ENCODE measurements at places on chromosomes 1 and 21.
A peak's percentile ranks its signal among the peaks of the same experiment; 100 is the strongest.

DNA sequence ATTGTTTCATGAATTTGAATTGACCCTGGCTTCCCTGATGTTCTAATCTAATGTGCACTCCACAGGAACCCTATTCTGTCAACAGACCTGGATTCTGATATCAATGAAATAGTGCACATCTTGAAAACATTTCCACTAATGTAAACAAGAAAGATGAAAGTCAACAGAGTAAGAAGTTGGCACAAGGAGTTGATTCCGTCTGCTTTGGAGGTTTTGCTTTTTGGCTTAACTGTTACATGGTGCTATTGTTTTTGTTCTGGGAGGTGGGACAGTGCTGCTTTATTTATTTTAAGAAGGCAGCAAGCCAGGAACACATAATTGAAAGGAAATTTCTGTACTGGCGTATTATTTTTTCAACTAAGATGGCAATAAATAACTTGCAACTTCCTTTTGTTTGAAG is 73.3 kb downstream of the LEPR start:
- DNase-seq: no peak

DNA sequence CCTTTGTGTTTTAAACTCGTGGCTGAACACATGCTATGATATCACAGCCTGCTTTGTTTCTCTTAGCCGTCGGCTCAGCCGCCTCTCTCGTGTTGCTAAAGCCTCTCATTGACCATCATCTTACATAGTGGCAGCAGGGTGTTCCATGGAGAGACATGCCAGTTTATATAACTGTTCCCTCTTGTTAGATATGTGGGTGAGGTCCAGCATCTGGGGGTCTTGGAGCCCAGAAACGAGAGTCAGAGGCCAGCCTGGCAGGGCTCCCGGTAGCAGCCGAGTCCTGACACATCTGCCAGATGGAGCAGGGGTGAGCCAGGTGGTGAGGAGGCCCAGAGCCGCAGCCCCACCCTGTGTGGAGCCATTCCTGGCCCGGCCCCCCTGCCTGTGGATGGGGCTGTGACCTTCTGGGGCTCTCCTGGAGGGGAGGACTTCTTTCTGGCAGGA is 11.9 kb downstream of the PODN start:
- DNase-seq: no peak

DNA sequence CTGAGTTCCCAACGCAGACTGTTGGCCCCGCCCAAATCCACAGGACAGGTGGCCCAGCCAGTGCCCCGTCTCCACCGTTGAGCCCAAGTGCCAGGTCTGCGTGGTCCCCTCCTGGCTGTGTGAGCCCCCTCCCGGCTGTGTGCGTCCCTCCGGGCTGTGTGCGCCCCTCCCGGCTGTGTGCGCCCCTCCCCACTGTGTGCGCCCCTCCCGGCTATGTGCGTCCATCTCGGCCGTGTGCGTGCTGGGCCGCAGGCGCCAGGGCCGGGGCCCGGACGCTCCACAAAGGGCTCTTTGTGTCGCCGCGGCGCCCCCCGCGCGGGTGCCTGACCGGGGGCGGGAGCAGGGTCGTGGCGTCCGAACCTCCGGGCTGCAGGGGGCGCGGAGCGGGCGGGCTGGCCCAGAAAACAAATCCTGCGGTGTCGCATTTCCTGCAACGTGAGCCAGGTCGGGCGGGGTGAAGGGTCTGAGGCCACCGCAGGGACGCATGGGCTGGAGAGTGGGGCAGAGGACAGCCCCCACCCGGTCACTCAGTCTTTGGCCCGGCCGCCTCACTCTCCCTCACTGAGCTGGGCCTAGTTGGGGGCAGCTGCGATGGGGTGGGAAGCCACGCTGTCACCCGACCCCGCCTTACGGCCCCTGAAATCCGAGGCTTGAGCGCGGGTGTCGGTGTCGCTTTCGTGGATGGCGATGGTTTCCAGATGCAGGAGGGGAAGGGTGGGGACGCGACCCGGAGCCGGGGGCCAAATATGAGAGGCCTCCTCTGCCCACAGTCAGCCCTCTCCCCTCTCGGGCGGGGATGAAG is 18.8 kb downstream of the TNFRSF25 start:
- DNase-seq: no peak

DNA sequence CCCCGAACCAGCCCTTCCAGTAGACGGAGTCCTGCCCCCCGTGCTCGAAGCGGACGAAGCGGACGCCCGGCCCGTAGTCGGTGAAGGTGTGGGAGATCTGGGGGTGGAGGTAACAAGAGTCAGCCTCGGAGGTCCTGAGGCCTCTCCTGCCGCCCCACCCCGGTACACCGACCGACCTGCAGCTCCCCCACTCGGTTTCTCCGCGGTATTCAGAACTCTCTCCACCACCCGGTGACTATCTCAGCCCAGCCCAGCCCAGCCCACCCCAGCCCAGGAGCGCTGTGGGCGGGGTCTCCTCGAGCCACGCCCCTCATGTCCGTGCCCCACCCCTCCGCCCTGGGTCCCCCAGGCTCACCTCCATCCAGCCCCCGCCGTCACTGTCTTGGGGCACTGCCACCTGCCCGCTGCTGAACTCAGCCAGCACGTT is 5.5 kb downstream of the FBXO2 start:
- peak; percentile 50 for DNase-seq

GRCh38 chr1:26275580-26276431 is 4.1 kb upstream of the SH3BGRL3 start:
- DNase-seq: peak; percentile 83

- peak; percentile 66 for DNase-seq
Observed at GRCh38 chr21:42463861-42464515, 32.0 kb downstream of the RSPH1 start.
